Bone marrow (tissue), 2 donors: ENCODE measurements at places on chromosomes 13 and 19.

- DNase-seq: no peak
Observed at GRCh38 chr19:28578786-28579505, 634.0 kb downstream of the UQCRFS1 start.

GRCh38 chr19:1181606-1182005 lies 7.5 kb upstream of the SBNO2 start:
- DNase-seq: no peak

GRCh38 chr13:39760521-39760920 lies 105.1 kb downstream of the COG6 start:
- DNase-seq: no peak

DNA sequence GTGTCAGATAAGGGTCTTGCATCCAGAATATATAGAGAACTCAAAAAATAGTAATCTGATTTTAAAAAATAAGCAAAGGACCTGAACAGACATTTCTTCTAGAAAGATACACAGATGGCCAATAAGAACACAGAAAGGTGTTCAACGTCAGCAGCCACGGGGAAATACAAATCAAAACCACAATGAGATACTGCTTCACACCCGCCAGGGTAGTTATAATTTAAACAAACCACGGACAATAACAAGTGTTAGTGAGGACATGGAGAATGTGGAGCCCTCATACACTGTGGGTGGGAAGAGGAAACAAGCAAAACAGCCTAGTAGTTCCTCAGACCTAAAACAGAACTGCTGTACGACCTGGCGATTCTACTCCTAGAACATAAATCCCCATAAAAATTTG lies 26.7 kb upstream of the NAPA start:
- DNase-seq: no peak

GRCh38 chr13:73169971-73170370 lies 111.2 kb downstream of the KLF5 start:
- DNase-seq: no peak

DNA sequence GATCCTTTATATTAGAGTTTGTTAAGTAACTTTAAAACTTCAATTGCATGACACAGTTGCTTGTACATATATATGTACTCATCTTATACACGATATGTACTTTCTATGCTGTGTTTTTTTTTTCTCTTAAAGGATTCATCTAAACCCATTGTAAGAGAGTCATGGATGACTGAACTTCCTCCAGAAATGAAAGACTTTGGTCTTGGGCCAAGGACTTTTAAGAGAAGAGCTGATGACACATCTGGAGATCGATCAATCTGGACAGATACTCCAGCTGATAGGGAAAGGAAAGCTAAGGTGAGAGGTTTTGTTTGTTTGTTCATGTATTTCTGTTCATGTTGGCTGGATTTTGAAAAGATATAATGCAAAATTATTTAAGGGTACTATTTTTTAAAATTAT lies 26.0 kb downstream of the GPALPP1 start:
- no peak for DNase-seq

DNA sequence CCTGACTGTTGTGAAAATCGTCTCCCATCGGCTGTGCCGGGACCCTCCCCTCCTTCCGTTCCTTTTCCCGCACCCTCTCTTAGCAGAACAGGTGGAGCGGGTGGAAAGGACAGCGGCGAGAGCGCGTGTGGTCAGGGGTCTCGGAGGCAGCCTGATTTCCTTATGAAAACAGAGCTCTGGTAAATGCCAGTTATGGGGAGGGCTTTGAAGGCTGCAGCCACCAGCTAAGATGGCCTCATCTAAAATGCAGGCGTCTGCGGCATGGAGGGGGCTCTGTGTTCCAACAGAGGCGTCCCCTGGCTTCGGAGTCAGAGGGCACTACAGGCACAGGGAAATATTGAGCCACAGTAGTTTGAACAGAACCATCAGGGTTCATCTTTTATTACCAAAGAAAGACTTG lies 93.8 kb upstream of the SOX1 start:
- no peak for DNase-seq

DNA sequence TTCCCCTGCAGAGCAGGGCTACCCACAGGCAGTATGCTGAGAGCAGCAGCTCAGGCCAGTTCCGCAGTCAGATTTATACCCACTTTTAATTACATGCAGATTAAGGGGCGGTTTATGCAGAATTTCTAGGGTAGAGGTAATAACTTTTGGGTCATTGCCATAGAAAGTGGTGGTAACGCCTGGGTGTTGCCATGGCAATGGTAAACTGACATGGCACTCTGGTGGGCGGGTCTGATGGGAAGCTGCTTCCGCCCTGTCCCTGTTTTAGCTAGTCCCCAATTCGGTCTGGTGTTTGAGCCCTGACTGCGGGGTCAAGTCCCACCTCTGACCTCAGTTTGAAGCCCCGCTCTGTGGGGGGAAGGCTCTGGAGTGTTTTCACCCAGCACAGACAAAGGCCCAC lies 141.1 kb upstream of the VSTM2B start:
- no peak for DNase-seq

GRCh38 chr13:25927932-25928331 lies 123.9 kb downstream of the SHISA2 start:
- DNase-seq: no peak

DNA sequence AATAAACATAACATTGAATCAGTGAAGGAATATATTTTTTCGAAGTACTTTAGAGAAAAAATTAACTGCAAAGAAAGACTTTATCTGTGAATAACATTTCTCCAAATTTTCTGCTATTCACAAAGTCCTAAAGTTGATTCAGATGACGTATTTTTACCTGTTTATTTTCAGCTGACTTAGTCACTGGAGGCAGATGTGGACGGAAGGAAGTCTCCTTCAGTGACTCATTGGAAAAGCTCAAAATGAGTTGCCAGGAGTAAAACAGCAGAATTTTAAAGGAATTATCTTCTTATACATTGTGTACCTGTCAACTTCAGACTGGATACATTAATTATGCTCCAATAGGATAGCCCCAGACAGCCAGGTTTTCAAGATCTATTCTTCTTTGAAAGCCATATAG lies 679.3 kb upstream of the GPC6 start:
- no peak for DNase-seq

GRCh38 chr19:39097299-39097698 lies 13.1 kb downstream of the ACP7 start:
- DNase-seq: no peak

DNA sequence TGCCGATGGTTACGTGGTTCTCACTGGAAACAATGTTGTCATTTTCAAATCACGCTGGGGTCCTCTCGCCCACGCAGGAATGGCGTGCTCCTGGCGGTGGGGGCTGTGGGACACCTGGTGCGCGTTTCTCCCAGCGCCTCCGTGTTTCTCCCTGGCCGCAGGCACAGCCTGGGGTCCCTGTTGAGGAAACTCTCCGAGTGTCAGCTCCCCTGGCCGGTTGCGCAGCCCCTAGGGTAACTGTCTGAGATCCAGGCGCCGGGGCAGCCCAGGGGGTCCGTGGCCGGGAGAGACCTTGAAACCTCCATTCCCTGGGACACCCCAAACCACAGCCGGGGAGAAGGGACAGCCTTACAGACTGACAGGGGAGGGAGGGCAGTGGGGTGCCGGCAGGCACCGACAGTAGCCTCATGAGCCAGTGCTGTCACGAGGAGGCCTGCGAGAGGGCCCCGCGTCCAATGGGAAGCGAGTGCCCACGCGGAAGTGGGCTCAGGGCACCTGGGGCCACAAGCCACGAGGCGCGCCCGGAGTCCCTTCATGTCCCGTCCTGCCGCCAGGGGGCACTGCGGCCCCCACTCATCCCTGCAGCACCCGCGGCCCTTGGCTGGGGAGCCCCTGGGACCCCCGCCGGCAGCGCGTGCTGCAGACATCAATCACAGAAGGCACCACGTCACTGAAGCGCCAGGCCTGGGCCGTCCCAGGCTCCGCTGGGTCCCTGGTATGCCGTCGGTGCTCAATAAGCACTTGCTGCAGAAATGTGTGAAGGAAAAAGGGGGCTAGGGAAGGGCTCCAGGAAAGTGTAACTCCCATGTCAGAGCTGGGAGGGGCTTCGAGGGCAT lies 9.5 kb downstream of the ADAMTSL5 start:
- DNase-seq: no peak

DNA sequence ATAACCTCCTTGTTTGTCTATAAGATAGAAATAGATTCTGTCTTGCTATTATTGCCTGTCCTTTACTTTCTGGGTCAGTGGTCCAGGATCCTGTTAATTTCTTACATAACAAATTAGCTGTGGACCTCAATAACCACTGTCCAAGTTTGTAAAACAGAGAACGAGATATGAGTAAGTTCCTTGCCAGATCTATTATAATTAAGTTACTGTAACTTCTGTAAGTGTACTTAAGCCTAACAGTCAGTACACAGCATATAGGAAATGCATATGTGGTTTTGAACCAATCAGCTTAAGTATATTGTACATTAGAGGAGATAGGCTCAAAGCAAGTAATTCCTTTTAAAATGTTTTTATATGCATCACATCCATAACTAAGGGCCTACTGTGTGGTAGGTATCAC lies 34.9 kb downstream of the HTR2A start:
- DNase-seq: no peak

GRCh38 chr19:2774953-2775555 lies 8.0 kb downstream of the SGTA start:
- DNase-seq: peak; percentile 39
